ENCODE measurements at places on chromosomes 3 and 15. TPM values are rescaled to one million over a fixed set of nuclear protein-coding genes. Genes with fewer than 3 reads are reported as not detected.

UBAP1L gene
- 2.7 TPM for total RNA-seq

LSMEM2 gene
- 0.13 TPM for total RNA-seq

CACNA2D2 gene
- total RNA-seq = not detected

GYG1 gene
- total RNA-seq = 70.6 TPM

KCNAB1 gene
- total RNA-seq = 1.2 TPM

CCPG1 gene
- 265 TPM for total RNA-seq

GPR149 gene
- not detected for total RNA-seq

PSTPIP1 gene
- total RNA-seq = 10.2 TPM

SH2D7 gene
- total RNA-seq = not detected

ZKSCAN7 gene
- 9.0 TPM for total RNA-seq

CNTN3 gene
- 0.13 TPM for total RNA-seq

ONECUT1 gene
- not detected for total RNA-seq

RHOV gene
- not detected for total RNA-seq

ALCAM gene
- total RNA-seq = 94.3 TPM

CCDC54 gene
- not detected for total RNA-seq

PDZRN3 gene
- total RNA-seq = 50.9 TPM

SLC15A2 gene
- 0.13 TPM for total RNA-seq

ERC2 gene
- total RNA-seq = not detected

CHDH gene
- 3.7 TPM for total RNA-seq

ADAMTS7 gene
- 5.1 TPM for total RNA-seq

CERS3 gene
- not detected for total RNA-seq

CD276 gene
- total RNA-seq = 125 TPM

CEMIP gene
- 1,735 TPM for total RNA-seq

SAXO2 gene
- total RNA-seq = 1.9 TPM

CHRM5 gene
- total RNA-seq = not detected

MAP3K13 gene
- total RNA-seq = 23.9 TPM

TRIM42 gene
- total RNA-seq = not detected

TF gene
- total RNA-seq = 0.43 TPM

FOXL2 gene
- 0.11 TPM for total RNA-seq

TMEM42 gene
- 16.7 TPM for total RNA-seq

UTS2B gene
- 0.52 TPM for total RNA-seq

ANKUB1 gene
- not detected for total RNA-seq

DAZL gene
- not detected for total RNA-seq
